NCI-H524 treated with DMSO at 0.1 percent for 48 hours (cell line): ENCODE measurements at places on chromosomes 12 and 14.

GRCh38 chr12:7857971-7858370, 14.7 kb downstream of the SLC2A14 start:
- no peak for DNase-seq

GRCh38 chr12:26748412-26748740, 84.6 kb downstream of the ITPR2 start:
- no peak for DNase-seq

GRCh38 chr14:52148371-52148770, 79.5 kb upstream of the NID2 start:
- DNase-seq = no peak

- DNase-seq = no peak
Measured at GRCh38 chr12:125856896-125857295, 791.7 kb downstream of the AACS start.

DNA sequence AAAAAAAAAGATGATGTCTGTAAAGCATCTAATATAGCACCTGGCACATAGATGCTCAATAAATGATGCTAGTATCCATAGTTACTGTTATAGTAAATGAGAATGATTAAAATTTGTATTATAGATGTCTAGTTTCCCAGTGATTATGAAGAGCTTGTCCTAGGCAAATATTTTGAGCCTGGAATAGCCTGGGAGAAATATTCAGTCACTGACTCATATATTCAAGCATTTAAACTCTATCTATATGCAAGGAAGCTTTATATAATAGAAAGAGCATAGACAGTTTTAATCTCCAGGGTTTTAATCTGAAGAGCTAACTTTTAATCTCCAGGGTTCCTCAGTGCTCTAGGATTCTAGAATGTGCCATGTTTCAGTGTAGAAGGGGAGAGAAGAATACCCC, 91.5 kb upstream of the VASH1 start:
- no peak for DNase-seq

GRCh38 chr14:56482310-56482911, 97.2 kb upstream of the TMEM260 start:
- peak; percentile 44 for DNase-seq

DNA sequence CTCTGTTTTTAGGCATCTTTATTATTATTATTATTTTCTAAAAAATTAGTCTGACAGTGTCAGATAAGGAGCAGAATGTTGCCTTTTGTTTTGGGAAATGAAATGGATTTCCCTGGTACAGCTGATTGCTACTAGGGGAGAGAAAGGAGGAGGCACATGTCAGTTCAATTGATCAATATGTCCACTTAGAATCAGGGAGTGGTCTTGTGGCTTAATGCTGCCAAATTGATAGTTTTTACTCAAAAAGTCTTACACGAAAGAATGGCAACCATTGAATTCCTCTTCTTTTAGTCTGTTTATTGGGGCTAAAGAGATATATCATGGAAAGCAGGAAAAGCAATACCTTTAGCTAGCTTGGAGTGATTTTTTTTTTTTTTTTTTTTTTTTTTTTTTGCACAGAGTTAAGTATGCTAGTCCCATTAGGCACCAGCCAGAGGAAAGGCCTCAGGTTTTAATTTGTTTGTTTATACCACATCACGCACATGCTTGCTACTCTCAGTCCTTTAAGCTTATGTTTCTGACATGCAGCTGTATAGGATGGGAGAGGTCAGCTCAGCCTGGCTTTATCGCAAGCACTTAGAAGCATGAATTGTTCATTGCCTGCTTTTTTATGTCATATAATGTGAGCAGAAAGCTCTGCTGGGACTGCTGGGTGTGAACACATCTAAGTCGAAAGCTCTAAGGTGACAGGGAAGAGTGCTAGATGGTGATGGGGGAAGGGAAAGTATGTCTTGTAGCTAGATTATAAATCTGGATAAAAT, 1.4 kb downstream of the AKAP6 start:
- DNase-seq = no peak

- DNase-seq = no peak
Measured at GRCh38 chr12:105825141-105825540, 313.6 kb downstream of the NUAK1 start.

GRCh38 chr12:42356344-42356743, 30.4 kb downstream of the PPHLN1 start:
- DNase-seq = no peak

- no peak for DNase-seq
Measured at GRCh38 chr12:114384739-114385138, 21.2 kb downstream of the TBX5 start.

- no peak for DNase-seq
Measured at GRCh38 chr12:20946732-20947131, 136.2 kb downstream of the SLCO1B3 start.
